Urothelium cell line (cell line): ENCODE measurements at places on chromosomes 2 and 18.

DNA sequence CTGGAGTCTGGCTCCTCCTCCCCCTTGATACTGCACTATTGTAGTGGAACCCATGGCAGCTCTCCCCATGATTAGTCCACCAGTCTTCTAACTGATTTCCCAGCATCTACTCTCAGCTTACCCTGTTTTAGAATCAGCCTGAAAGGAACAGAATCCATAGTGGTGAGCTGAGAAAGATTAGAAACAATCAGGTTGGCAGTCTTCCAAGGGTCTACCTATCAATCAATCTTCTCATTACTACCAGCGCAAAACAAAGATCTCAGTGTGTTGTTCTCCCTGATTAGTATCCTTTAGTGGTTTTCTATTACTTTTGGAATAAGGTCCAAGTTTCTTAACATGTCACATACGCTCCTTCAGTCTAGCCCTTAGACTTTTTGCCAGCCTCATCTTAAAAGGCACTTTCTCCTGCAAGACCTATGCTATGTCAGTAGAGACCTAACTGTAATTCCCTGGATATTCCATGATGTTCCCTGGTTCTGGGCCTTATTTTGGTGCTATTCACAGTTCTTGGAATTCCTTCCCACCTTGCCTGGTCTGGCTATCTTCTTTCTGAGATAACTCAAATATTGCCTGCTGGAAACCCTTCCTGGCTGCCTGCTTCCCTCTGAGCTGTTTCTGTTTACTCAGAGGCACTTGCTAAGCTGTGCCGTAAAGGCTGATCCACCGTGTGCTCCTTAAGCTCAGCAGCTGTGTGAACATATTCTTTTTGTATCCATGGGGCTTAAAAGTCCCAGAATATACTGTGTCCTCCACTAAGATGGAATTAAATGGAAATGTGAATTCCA, 32.6 kb downstream of the LAMA3 start:
- no peak for DNase-seq

GRCh38 chr2:219658196-219658846, 30.9 kb downstream of the SLC4A3 start:
- no peak for DNase-seq

DNA sequence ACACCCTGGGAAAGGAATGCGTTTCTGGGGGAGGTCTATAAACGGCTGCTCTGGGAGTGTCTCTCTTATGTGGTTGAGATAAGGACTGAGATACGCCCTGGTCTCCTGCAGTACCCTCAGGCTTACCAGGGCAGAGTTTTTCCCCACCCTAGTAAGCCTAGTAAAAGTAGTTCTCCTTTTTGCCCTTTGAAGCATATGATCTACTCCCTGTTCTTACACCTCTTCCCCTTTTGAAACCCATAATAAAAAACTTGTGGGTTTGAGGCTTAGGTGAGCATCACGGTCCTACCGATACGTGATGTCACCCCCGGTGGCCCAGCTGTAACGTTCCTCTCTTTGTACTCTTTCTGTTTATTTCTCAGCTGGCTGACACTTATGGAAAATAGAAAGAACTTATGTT, 97.4 kb downstream of the FSIP2 start:
- no peak for DNase-seq

GRCh38 chr18:43277164-43277600, at the start of gene SYT4:
Gene SYT4, minus strand, starts transcription at chr18:43277490. Its CDS starts 209 bp downstream, at chr18:43277281.
- DNase-seq = peak; percentile 53

DNA sequence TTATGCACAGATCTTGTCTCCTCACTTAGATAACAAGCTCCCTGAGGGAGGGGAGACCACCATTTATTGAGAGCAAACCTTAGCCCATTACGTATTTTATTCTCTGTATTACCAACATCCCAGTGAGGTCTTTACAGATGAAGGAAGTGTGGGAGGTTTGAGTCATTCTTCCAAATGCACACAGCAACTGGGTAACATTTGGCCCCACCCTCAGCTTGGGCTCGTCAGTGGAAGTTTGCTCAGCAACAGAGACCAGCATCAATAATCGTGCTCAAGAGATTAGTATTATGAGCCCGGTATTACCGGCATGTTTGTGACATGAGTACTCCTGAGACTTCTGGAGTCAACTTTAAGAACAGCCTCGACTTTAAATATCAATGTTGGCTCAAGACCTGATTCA, 168.6 kb downstream of the ETAA1 start:
- no peak for DNase-seq
